ENCODE measurements at places on chromosomes 2 and 18. TPM values are rescaled to one million over a fixed set of nuclear protein-coding genes. Genes with fewer than 3 reads are reported as not detected.

- no peaks in the 10 kb centered on the region for H3K36me3 ChIP-seq
- H3K27me3 ChIP-seq = no peaks in the 10 kb centered on the region
- no peak overlapping the region for H3K4me3 ChIP-seq
- H3K27ac ChIP-seq = no peak overlapping the region
- DNase-seq = no peak
Observed at GRCh38 chr2:212193056-212193455, 345.5 kb downstream of the ERBB4 start.

GRCh38 chr18:75249175-75249518, 38.5 kb downstream of the TSHZ1 start:
- no peaks in the 10 kb centered on the region for H3K27me3 ChIP-seq
- no peak for DNase-seq
- H3K4me3 ChIP-seq = no peak overlapping the region
- H3K27ac ChIP-seq = no peak overlapping the region
- H3K4me1 ChIP-seq = peaks cover 5% of the 10 kb centered on the region

GRCh38 chr2:12652723-12653122, 64.0 kb upstream of the TRIB2 start:
- H3K36me3 ChIP-seq = no peaks in the 10 kb centered on the region
- no peaks in the 10 kb centered on the region for H3K27me3 ChIP-seq
- H3K4me1 ChIP-seq = no peaks in the 10 kb centered on the region

DNA sequence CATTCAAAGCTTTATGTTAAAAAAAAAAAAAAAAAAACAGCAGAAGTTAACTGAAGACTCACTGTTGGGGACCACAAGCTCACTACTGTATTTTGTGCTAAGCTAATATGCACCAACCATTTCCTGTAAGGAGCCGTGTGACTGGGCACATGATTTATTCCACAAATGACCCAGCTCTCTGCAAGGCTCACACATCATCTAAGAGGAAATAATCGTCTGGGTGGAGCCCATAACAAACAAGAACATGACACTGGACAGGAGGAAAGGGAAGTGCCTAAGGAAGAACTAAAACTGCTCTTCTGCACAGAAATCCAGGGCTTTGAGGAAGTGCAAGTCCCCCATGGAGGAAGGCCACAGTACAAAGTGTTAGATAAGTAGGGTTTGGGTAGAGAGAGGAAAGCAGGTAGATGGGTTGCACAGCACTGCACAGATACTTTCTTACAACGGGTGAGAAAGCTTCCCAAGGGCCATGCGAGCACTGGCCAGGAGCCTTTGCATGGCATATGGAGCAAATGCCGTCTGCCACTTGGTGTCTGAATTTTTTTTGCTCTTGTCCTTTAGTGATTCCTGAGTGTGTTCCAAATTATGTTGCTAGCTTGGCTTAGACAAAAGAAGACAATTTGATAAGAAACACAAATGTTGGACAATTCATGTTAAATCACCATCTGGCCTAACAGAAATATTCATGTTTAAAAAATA, 24.4 kb downstream of the NFE2L2 start:
- peaks cover 51% of the 10 kb centered on the region for H3K4me1 ChIP-seq
- H3K27ac ChIP-seq = peak overlapping the region; percentile 94
- no peaks in the 10 kb centered on the region for H3K36me3 ChIP-seq

- no peak overlapping the region for H3K4me3 ChIP-seq
- no peak for DNase-seq
- H3K27me3 ChIP-seq = no peaks in the 10 kb centered on the region
- H3K36me3 ChIP-seq = no peaks in the 10 kb centered on the region
- H3K27ac ChIP-seq = no peak overlapping the region
Observed at GRCh38 chr2:158914066-158914465, 54.4 kb upstream of the TANC1 start.

- no peaks in the 10 kb centered on the region for H3K27me3 ChIP-seq
- H3K36me3 ChIP-seq = no peaks in the 10 kb centered on the region
- H3K4me1 ChIP-seq = peaks cover 8% of the 10 kb centered on the region
- H3K4me3 ChIP-seq = no peak overlapping the region
Observed at GRCh38 chr2:111216811-111217652, 96.3 kb downstream of the BCL2L11 start.

GRCh38 chr2:199989822-199990221, 34.4 kb downstream of the MAIP1 start:
- no peak for DNase-seq
- H3K27ac ChIP-seq = no peak overlapping the region
- no peaks in the 10 kb centered on the region for H3K27me3 ChIP-seq
- no peak overlapping the region for H3K4me3 ChIP-seq
- H3K4me1 ChIP-seq = no peaks in the 10 kb centered on the region

GRCh38 chr18:56433919-56434318, 204.5 kb downstream of the TXNL1 start:
- H3K4me3 ChIP-seq = no peak overlapping the region
- H3K27ac ChIP-seq = no peak overlapping the region
- no peak for DNase-seq
- no peaks in the 10 kb centered on the region for H3K4me1 ChIP-seq

- H3K36me3 ChIP-seq = no peaks in the 10 kb centered on the region
- H3K27me3 ChIP-seq = no peaks in the 10 kb centered on the region
- DNase-seq = no peak
- H3K4me1 ChIP-seq = no peaks in the 10 kb centered on the region
- no peak overlapping the region for H3K27ac ChIP-seq
Observed at GRCh38 chr2:84212611-84213314, 246.3 kb downstream of the SUCLG1 start.

GRCh38 chr18:51953521-51953920, 386.5 kb upstream of the DCC start:
- no peak overlapping the region for H3K4me3 ChIP-seq
- no peaks in the 10 kb centered on the region for H3K4me1 ChIP-seq
- H3K27ac ChIP-seq = no peak overlapping the region
- H3K36me3 ChIP-seq = no peaks in the 10 kb centered on the region
- no peaks in the 10 kb centered on the region for H3K27me3 ChIP-seq
- DNase-seq = no peak

The COLEC12 gene
- total RNA-seq = 11.6 TPM

The DSC3 gene
- 5.2 TPM for total RNA-seq

The PLEKHA3 gene
- 41.0 TPM for total RNA-seq

The AQP12B gene
- total RNA-seq = not detected

The TSGA10 gene
- 3.9 TPM for total RNA-seq

The INPP1 gene
- total RNA-seq = 11.3 TPM

The REG3G gene
- not detected for total RNA-seq

The CNDP1 gene
- 0.31 TPM for total RNA-seq
